Esophagus (tissue), 2 donors: ENCODE measurements at places on chromosomes 4 and X. TPM values are rescaled to one million over a fixed set of nuclear protein-coding genes. Genes with fewer than 3 reads are reported as not detected.

DIPK2B gene
- 3.3 TPM for polyA plus RNA-seq

IL1RAPL2 gene
- not detected for polyA plus RNA-seq

SH3D19 gene
- 22.8 TPM for polyA plus RNA-seq

TMEM156 gene
- 0.81 TPM for polyA plus RNA-seq

DACH2 gene
- polyA plus RNA-seq = 0.04 TPM

GCNA gene
- polyA plus RNA-seq = 0.98 TPM
